ENCODE measurements at places on chromosomes 13 and 19.

GRCh38 chr19:43681821-43682220 lies 11.9 kb upstream of the PLAUR start:
- DNase-seq = no peak

DNA sequence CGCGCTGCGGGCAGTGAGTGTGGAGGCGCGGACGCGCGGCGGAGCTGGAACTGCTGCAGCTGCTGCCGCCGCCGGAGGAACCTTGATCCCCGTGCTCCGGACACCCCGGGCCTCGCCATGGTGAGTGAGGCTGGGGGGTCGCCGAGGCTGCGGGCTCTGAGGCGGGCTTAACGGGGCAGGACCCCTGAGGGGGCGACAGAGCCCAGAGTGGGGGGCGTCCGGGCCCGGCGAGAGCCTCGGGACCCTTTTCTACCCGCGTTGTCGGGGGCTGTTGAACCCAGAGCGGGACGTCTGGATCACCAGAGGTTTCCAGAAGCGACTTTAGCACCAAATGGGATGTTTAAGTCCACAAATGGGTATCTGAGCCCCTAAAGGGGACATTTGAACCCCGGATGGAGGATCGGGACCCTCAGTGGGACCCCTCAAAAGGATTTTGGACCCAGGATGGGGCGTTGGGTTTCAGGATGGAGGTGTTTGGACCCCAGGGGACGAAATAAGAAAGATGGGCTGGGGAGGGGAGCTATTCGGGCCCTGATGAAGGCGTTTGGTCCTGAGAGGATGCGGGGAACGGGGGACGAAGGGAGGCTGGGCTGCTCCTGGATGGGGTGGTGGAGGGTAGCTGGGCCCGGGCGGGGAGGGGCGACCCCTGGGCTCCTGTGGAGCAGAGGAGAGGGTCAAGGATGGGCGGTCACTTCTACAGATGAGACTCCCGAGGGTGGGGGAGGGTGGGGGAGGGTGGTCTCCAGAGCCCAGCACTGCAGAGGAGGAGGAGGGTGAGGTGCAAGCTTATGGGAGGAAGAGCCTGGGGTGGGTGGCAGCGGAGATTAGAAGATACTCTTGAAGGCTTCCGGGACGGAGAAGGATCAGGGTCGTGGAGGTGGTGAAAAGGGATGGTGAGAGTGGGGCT lies at the start of gene CALM3:
Gene CALM3, plus strand, starts transcription at position 13 of the 907 bp plus-strand sequence. Its CDS starts 105 bp downstream, at position 118.
- no peak for DNase-seq

DNA sequence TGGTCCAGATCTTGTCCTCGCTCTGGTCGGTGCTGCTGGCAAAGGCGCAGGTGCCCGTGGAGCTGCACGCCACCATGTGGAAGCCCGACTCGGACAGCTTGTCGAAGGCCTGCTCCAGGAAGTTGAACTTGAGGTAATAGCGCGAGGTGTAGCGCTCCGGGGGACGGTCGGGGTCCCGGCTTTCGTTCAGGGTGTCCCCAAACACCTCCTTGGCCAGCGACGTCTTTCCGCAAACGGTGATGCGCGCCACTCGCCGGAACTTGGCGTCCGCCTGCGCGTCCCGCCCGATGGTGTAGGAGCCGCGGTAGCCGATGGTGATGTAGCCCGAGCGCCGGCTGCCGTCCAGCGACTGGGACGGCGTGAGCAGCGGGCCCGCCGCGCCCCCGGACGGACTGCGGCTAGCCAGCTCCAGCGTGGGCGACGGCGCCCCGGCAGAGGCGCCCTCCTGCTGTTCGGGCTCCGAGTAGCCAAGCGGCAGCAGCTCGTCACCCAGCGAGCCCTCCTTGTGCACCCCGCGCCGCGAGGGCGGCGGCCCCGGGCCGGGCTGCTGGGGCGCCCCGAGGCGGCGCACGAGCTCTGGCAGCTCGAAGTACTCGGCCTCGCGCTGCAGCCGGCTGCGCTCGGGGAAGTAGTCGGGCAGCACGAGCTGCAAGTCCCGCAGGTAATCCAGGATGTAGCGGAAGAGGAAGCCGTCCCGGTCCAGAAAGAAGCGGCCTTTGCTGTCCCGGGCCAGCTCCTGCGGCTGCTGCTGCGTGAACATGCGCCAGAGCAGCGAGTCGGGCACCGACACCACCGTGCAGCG lies 801 bp downstream of the KCTD12 start:
- DNase-seq = peak; percentile 70

GRCh38 chr19:57027360-57027759 lies 92.4 kb upstream of the USP29 start:
- no peak for DNase-seq

- DNase-seq = no peak
These were observed 1.9 kb downstream of the ZNF628 start for GRCh38 chr19:55478364-55478763.

DNA sequence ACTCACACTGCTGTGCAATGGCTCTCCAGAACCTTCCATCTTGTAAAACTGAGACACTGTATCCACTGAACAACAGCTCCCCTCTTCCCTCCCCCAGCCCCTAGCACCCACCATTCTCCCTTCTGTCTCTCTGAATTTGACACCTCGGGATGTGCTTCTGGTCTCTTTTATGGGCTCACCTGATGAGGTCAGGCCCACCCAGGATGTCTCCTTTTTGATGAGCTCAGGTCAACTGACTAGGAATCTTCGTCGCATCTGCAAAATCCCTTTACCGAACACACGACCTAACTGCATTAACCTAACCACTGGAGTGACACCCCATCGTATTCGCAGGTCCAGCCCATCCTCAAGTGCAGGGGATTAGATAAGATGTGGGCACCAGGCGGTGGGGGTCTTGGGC lies 73.9 kb downstream of the GNG7 start:
- no peak for DNase-seq

- DNase-seq = peak; percentile 91
These were observed 212.8 kb downstream of the SLITRK6 start for GRCh38 chr13:85586422-85586831.

DNA sequence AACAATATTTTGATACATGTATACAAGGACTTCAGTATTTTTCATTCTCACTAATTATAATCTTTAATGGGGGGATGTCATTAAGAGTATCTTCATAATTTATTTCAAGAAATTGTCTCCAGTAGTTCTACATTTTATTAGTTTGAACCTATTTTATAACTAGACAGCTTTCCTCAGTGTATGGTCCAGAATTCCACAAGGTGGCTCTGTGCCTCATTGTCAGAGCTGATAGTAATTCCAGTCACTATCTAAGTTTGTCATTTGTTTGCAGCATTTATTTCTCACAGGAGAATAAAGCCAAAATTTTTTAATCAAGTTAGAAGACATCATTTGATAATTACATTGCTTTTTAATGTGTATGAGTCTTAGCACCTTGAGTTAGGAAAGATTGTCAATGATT lies 1633.0 kb upstream of the PCDH20 start:
- DNase-seq = no peak

GRCh38 chr13:29502391-29503008 lies 93.0 kb downstream of the SLC7A1 start:
- DNase-seq = no peak

DNA sequence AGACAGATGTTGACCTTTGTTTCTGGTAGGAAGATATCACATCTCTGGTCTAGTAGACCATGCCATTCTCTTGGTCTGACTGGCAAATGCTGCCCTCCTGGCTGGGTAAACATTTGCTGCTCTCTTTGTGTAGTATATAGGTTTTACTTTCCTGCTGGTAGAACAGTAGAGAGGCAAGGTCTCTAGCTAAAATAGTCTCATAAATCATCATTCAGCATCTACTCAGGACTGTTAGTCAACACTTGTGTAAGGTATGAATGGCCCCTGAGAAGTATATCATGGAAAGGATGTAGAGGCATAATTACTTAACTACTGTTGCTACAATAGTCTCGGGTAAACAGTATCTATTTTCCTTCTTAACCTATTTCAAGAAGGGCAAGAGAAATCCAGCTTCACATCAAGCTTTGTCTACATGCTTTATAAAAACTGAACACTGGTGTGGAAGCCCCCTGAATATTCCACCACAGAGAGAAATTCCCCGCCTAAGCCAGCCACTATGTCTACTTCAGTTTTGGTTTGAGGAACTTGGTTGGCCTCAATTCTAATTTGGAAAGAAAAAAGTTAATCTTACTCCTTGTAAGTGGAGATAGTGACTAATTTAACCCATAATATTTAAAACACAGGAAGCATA lies 18.4 kb upstream of the MYCBP2 start:
- DNase-seq = no peak

DNA sequence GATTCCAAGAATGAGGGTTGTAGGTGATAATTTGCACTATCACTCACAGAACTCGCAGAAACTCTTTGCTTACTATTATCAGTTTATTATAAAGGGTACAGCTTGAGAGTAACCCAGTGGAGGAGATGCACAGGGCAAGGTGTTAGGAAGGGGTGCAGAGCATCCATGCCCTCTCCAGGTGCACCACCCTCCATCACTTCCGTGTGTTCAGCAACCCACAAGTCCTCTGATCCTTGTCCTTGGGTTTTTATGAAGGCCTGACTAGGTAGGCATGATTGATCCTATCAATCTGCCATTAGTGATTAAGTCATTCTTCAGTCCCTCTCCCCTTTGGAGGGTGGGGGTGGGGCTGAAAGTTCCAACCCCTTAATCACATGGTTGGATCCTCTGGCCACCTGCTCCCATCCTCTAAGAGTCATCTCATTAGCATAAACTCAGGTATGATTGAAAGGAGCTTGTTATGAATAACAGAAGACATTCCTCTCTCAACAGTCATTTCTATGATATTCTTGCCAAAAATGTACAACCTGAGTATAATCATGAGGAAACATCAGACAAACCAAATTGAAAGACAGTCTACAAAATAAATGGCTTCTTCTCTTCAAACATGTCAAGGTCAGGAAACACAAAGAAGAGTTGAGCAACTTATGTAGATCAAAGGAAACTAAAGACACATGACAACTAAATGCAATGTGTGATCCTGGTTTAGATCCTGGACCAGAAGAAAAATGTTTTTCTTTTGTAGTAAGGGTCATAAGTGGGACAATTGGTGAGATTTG lies 225.4 kb downstream of the PCCA start:
- DNase-seq = no peak

DNA sequence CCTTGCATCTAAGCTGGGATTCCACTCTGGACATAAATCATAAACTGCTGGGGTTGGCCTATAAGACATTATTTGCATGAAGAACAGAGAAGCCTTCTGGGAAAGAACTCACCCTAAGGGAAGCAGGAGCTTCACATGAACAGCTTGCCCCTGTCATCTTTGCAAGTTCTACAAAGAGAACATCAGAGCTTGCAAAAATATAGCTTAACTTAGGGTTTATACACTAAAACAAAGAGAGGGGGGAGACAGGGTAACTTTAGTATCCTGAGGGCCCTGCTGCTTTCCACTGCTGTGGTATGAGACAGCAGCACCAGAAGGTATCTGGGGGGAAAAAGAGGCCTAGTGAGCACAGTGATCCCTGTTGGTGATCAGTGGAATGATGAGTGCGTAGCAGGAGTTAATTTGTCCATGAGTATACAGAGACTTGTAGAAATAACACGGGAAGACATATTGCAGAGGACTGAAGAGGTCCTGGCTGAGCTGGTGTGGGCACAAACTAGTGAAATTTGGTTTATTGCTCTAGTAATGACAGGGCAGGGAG lies 116.1 kb upstream of the TSC22D1 start:
- DNase-seq = no peak

- no peak for DNase-seq
These were observed 989 bp downstream of the NFILZ start for GRCh38 chr19:8631425-8631819.

DNA sequence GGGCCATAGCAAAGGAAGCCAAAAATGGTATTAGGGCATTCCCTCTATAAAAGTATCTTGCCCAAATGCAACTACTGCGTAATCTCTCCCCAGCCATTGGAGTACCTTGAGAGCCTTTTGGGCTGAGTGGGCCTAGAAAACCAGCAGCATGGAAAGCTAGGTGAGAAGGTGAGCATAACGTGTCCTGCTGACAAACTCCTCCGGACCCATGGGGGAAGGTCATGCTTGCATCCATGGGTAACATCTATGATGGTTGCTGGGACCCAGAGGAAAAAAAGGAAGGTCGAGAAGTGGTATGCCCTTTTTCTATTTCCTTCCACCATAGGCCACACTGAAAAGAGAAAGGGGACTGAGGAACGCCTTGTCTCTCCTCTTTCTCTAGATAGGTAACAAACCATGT lies 57.4 kb downstream of the ZNF728 start:
- DNase-seq = no peak

- DNase-seq = no peak
These were observed 109.0 kb downstream of the STARD13 start for GRCh38 chr13:33176526-33176925.

GRCh38 chr19:1986357-1987162 lies 29.0 kb downstream of the BTBD2 start:
- peak; percentile 60 for DNase-seq
